Cerebellar nuclear complex (tissue), 1 donor: ENCODE measurements at places on chromosomes 4 and X.

- DNase-seq, result no peak
Measured at GRCh38 chr4:7310451-7310850, 118.1 kb downstream of the SORCS2 start.

DNA sequence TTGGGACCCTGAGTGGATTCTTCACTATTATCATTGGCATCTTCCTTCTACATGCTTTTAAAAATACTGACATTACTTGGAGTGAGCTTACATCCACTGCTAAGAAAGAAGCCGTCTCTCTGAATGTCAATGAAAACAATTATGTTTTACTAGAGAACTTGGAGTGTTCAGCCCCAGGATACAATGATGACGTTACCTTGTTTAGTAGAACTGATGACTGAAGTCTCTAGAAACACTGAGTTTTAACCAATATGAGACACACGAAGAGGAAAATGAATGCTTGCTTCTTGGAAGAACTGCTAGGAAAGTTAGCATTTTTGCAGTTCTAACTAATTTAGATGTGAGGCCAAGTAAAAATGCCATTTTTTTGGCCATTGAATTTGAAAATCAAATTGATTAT lies 19.4 kb downstream of the NIPAL1 start:
- DNase-seq, result no peak

DNA sequence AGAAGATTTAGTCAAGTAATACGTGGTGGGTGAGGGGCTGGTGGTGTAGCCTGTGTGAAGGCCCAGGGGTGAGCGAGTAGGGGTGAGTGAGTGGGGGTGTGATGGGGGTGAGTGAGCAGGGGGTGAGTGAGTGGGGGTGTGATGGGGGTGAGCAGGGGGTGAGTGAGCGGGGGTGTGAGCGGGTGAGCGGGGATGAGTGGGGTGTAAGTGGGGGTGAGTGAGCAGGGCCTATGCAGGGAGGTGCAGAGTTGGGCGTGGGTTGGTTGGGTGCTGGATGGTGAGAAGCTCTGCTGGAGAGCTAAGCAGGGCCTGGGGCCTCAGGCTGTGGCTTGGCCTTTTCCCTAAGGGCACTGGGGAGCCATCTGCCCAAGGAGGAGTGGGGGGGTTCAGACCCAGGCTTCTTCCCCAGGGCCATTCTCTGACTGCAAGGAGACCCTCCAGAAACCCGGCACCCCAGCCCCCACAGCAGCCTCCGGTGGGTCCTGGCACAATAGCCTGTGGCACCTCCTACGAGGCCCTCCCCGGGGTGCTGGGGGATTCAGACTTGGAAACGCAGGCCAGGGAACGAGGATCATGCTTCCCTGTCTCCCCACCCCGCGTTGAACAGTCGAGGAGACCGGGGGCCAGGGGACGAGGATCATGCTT lies 30.4 kb downstream of the SH3TC1 start:
- DNase-seq, result no peak

GRCh38 chr4:38930204-38930603 lies 62.6 kb downstream of the FAM114A1 start:
- DNase-seq, result no peak

DNA sequence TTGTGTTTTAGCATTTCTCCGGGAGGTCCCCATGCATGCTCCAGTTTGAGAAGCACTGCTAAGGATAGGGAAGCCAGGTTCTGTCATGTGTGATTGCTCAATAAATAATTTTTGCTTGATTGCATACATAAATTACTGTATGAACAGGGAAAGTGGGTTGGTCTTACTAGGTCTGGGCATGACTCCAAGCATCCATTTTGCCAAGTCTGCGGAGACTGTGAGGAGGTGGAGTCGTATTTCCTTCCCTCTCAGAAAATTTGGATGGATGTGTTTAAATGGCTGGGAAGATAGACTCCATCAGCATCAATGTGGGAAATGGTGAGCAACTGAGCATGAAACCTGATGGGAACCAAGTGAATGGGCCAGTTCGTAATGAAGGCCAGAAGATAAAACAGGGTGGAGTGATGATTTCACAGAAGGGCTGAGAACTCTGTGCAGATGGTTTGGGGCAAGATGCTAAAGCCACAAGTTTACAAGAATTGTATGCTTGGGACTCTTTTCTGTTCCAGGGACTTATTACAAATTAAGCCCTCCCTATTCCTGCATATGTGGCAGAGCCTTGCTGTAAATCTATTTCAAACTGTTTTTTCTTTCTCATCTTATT lies 84.1 kb downstream of the NHS start:
- no peak for DNase-seq

GRCh38 chr4:161664740-161665139 lies 499.1 kb downstream of the FSTL5 start:
- DNase-seq, result no peak

DNA sequence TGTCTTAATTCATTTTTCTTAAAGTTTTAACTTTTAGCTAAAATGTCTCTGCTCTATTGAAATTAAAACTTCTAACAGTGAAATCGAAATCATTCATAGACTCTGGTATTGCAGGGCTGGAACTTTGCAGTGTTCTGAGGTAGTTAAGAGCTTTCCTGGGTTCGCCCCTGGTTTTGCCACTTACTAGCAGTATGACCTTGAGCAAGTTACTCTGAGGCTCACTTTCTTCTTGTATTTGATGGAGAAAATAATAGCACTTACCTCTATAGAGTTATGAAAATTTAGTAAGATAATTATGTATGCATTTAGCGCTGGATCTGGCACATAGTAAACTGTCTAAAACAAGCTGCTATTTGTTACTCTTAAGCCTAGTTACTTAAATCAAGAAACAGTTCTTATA lies 1.7 kb downstream of the SLAIN2 start:
- no peak for DNase-seq

DNA sequence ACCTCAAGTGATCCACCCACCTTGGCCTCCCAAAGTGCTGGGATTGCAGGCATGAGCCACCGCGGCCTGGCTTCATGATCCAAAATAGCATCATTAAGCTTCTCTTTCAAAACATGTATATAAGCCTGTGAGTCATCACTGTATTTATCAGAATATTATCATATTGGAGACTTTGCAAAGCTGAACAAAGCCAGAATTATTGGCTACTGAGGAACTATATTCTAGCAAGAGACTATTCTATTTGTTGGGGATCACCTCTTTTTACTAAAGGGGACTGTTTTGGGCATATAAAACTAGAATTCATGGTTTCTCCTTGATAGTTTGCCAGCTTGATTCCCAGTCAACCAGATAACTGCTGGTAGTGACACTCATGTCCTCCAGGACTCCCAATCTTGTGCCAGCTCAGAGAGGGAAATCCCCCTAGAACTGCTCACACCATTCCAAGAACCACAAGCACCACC lies 40.1 kb downstream of the TET2 start:
- no peak for DNase-seq

GRCh38 chr4:155248002-155248896 lies 39.8 kb downstream of the NPY2R start:
- DNase-seq, result no peak

- DNase-seq, result no peak
Measured at GRCh38 chrX:105781804-105782203, 40.5 kb upstream of the NRK start.

- no peak for DNase-seq
Measured at GRCh38 chr4:57633212-57633859, 523.2 kb upstream of the IGFBP7 start.

- DNase-seq, result no peak
Measured at GRCh38 chr4:163482190-163482589, 8.6 kb upstream of the TKTL2 start.

DNA sequence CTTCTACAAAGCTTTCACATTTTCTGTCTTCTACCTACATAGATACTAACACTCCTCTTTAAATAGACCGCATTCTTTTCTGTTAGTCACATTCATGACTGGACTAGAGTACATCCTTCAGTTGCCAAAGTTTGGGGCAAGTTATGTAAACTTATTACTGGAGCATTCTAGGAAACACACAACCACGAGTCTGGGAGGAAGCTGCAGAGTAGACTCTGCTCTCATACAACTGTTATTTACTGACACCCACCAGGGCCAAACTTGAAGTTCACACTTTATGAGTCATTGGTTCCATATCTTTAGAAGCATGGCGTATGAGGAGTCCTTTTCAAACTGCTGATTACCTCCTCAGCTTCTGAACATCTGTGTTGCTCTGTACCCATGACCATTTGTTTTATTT lies 87.0 kb downstream of the RNF150 start:
- no peak for DNase-seq

DNA sequence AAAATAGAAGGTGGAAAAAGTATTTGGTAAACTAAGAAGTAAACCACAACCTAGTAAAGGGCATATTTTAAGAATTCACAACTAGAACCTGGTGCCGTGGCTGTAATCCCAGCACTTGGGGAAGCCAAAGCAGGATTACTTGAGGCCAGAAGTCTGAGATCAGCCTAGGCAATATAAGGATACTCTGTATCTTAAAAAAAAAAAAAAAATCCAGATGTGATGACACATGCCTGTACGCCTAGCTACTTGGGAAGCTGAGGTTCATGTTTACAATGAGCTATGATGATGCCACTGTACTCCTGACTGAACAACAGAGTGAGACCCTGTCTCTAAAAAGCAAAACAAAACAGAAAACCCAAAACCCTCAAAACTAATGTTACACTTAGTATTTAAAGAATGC lies 294.9 kb upstream of the ZCCHC13 start:
- no peak for DNase-seq
